ENCODE measurements at places on chromosomes 4 and X.

DNA sequence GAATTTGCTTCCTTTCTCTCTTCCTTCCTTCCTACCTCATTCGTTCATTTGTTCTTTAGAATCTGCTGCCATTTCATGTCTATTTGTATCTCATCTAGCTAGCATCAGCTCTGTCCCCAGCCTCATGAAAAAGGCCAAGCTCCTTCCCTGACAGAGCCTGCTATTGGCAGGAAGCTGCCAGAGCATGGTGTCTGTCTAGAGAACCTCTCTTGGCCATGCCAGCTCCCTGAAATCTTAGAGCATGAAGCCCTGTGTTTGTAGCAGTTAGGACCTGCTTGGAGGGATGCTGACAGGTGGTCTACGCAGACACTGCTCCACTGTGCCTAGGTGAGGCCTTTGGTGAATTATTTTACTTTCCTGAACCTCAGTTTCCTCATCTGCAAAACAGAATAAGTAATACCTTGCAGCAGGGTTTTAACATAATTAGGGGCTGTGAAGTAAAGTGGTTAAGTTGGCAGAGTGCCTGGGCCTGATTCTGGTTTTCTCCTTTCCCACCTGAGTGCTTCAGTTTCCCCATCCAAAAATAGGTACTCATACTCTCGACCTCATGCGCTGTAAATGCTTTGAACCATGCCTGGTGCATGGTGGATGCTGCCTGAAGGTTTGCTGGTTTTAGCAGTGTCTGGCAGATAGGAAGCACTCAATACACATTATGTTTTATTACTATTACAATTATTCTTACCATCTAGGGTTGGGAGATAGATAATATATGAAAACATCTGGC is 4.7 kb downstream of the PTTG2 start:
- no peak for DNase-seq

- DNase-seq = no peak
Measured at GRCh38 chr4:3313139-3313538, 20.3 kb downstream of the RGS12 start.

- no peak for DNase-seq
Measured at GRCh38 chr4:1400831-1401408, 5.3 kb downstream of the NKX1-1 start.

DNA sequence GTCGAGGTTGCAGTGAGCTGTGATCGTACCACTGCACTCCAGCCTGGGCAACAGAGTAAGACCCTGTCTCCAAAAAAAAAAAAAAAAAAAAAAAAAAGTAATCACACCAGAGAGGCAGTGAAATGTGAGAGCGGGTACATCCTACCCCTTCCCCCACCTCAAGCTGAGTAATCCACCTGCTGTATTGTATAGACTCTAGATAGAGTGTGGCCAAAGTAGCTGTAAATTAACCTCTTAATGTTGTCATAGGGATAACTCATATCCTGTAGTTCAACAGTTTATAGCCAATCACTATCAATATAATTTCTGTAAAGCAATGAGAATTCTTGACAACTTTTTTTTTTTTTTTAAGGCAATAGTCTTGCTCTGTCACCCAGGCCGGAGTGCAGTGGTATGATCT is 30.8 kb downstream of the TNIP2 start:
- no peak for DNase-seq

- DNase-seq = no peak
Measured at GRCh38 chr4:2437475-2438215, 18.9 kb downstream of the CFAP99 start.

DNA sequence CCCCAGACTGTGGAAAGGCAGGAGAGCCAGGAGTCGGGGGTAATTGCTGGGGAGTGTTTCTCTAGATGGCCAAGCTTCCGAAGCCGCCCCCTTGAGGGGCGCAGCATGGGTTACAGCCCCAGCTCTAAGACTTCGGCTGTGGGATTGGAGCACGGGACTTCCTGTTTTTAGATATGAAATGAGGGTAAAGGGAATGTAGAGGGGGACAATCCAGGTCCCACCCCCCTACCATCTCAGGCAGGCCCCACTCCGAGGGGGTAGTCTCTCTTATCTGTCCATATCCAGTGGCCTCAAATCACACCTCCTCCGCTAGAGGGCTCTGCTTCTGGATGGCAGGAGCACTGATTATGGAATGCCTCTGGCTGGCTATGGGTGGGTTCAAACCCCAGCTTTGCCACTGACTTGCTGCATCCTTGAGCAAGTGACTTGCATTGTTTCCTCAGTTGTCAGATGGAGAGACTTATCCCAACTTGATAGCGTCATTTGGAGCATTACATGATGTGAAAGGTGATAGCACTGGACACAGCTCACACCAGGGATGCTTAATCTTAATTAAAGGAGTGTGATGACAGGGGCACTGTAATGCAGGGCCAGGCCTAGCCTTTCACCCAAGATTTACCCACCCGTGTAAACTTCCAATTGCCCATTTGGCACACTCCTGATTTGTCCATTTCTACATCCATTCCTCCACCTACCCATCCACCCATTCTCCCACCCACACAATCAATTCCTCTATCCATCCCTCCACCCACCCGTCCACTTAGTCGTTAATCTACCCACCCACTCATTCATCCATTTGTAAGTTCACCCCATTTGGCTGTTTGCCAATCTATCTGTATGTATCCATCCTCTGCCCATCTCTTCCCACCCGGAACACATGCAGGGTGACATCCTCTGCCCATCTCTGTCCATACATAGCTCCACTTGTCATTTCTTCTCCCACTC is 848 bp upstream of the KCND1 start:
- no peak for DNase-seq

DNA sequence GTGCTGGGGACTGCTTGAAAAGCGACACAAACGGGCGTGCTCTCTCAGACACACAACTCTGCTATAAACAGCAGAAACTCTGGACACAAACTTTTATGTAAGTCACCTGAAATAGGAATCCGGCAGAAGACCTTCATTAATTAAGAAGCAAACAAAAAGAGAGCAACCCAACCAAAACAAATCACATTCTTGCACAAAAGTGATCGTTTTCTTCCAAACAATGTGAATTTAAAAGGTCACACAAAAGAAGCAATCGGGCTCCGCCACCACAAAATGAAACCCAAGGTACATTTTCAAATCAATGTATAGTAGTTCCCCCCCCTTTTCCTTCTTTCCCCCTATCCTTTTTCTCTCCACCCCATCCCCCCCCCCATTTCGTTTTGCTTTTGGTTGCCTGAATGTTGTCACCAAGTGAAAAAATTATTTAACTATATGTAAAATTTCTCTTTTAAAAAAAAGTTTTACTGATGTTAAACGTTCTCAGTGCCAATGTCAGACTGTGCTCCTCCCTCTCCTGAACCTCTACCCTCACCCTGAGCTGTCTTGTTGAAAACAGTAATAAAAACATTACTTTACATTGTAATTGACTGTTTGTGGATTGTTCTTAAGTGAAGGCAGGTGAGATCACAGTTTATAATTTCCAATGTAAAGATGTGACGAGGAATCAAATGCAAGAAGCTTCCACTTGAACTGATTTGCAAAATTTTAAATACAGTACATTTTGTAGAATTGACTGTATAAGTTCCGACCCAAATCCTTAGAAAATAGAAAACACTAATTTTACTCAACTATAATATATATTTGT is 2.4 kb downstream of the MAB21L2 start:
- no peak for DNase-seq

Measured in SIG-M5 (cell line).